Astrocyte of the spinal cord (primary cell): ENCODE measurements at places on chromosomes 12 and 14.

- no peak for DNase-seq
Observed at GRCh38 chr14:20811986-20812975, 9.6 kb upstream of the RNASE1 start.

DNA sequence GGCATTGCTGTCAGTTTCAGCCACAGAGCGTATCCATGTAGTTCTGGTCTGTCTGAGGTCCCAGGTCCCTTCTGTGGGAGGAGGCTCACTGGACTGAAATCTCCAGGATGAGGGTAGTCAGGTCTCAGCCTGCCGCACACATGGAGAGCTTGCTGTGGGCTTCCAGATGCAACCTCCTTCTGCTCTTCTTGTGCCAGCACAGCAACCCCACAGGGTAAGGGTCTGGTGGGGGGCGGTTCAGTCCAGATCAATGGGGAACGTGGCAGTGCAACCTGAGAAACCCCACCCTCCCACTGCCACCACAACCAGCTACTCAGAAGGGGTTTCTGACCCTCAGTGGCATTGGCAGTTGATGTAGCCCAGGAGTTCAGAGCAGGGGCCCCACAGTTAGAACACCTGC is 61.2 kb downstream of the BEGAIN start:
- no peak for DNase-seq

DNA sequence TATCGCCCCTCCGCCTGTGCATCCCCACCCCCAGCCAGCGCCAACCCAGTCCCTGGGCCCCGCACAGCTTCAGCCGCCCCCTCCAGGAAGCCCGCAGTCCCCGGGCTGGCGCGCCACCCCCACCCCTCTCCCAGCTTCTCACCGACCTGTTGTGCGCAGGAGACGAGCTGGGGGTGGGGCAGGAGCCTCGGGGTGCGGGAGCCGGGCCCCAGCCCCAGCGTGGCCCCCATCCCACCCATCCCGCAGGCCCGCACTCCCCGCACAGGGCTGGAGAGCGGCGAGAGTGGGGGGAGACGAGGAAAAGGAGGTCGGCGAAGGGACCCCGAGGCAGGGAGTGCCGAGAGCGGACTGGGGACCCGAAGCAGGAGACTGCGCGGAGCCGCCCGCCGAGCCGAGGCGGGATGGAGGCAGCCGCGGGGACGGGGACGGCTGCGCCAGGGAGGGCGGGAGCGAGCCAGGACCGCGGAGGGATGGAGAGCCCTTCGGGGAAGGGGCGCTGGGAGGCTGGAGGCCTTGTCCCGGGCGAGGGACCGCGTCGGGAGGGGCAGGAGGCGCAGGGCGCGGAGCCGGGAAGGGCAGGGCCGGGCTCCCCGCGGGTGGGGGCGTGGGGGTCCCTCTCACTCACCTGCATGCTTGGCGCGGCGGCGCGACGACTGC is 498 bp downstream of the PIANP start:
- DNase-seq = no peak

DNA sequence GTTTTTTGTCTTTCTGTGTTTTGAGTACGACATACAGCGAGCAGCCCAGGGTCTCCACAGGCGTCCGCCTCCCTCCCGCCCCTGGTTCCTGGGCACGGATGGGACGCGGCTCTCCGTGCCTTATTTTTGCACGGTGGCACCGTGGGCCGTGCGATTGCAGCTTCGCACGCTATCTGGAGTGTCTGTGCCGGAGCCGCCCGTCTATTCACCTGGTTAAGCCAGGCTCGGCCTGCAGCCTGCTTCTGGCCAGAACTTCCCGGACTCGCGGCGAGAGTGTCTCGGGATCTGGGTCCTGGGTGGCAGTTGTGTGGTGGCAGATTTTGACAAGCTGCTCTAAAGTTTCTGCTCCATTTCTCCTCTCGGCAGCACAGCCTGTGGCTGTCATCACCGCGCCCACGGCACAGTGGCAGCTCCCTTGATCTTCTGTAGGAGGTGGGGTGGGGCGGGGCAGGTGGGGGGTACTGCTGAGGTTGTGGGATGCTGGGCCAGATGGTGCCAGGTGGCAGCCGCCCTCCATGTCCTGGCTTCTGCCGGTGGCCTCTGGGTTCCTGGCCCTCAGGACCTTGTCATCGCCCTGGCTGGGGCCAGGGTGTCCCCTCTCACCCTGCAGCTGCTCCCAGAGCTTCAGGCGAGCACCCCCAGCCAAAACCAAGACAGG is 2.9 kb downstream of the MMP17 start:
- DNase-seq = peak; percentile 10

DNA sequence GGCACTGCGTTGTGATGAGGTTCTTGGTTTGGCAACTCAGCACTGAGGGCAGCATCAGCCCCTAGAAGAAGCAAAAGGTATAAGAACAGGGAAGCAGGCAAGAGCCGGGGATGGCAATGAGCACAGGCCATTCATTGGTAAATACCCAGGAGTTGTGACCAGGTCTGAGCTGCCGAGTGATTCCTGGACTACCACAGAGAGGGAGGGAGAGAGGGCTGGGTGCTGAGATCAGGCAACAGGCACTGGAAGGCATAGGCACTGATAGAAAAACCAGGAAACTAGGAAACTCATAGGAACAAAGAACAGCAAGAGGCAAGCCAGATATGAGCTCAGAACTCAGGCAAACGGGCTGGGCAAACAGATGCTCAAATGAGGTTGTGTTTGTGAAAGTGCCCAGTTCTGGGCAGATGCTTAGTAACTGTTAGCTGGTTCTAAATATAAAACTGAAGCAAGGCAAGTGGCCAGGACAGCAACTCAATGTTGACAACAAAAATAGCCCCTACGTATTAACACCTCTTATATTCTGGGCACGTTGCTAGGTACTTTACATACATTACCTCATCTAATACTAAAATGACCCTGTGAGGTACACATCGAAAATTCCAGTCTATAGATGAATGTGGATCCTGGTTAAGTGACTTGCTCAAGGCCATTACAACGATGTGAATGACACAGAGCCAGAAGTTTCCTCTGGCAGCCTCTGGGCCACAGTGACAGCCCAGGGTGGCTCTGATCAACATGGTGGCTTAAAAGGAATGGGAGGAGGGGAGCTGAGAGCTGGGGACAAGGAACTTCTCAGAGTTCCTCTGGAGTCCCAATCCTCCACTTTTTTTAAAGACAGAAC is 121.1 kb downstream of the PRMT8 start:
- DNase-seq = no peak

DNA sequence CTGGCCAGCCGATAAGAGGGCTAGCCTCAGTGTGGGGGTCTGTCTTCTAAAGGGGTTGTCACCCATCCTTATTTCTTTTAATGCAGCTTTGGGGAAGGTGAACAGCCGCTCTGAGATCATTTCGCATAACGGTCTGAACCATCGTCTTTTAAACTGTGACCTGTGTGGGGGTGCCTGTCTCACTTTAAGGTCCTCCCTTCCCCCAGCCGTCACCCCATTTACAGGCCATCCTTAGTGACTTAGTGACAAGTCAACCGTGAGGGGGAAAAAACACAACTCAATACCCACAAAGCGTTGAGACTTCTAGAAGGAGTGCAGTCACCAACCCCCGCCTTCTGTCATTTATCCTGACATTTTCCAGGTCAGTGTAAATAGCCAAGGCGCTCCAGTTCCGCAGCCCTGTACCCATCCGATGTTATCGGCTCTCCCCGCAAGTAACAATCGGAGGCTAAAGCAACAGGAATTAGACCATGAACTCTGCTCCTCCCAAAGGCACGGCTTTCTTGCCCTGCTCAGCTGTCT is 505 bp upstream of the DENND5B start:
- DNase-seq = peak; percentile 32

DNA sequence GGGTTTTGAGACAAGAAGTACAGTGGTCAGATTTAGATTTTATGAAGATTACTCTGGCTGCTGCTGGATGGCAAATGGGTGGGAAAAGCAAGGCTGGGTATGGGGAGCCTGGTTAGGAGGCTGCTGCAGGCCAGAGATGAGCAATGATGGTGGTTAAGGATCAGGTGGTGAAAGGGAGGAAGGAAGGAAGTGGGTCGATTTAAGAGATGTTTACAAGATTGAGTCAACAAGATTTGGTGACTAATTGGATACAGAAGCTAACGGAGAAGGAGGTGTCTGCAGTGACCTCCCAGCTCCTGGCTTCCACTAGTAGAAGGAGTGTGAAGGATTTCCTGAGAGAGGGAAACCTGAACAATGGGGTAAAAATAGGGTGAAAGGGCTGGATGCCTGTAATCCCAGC is 18.7 kb downstream of the NOS1 start:
- no peak for DNase-seq

DNA sequence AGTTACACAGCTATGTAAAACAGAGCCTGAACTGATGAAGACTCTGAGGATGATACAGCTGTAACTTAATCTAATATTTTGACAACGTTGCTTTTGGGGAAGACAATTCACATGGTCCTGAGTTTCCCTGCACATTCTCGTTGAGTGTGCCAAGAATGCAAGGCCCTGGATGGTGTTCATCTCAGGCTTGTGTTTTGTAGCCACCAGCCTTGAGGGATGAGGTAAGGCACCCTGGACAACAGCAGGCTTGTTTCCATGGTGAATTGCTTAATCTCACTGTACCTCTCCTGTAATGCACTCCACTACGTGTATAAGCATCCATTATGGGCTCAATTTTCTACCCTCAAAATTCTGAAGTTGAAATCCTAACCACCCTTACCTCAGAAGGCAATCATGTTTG is 2.1 kb downstream of the CATSPERB start:
- DNase-seq = no peak

GRCh38 chr14:77547512-77548180 is 49.0 kb upstream of the ISM2 start:
- DNase-seq = no peak

GRCh38 chr12:25827747-25828146 is 130.7 kb upstream of the RASSF8 start:
- DNase-seq = no peak

GRCh38 chr12:99680276-99680675 is 32.7 kb downstream of the GARIN6 start:
- DNase-seq = no peak

DNA sequence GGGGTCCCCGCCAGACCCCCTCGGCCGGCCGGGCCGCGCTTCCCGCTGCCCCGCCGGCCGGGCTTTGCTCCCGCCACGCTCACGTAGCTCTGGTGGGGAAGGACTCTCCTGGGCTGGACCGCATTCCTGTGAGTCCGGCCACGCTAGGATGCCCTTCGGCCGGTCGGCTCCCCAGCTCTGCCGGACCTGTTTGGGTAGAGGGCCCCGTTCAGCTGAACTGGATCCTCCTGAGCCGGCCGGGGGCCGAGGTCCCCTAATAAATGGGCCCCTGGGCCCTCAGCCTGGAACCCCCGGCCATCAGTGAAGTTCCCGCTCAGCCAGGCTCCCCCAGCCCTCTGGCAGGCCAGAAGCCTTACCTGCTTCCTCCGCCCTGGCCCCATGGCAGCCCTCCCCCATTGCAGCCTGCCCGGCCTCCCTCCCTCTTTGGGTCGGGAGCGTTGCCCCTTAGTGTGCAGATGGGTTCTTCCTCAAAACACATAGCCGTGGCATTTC is 593 bp downstream of the UNC119B start:
- DNase-seq = no peak

DNA sequence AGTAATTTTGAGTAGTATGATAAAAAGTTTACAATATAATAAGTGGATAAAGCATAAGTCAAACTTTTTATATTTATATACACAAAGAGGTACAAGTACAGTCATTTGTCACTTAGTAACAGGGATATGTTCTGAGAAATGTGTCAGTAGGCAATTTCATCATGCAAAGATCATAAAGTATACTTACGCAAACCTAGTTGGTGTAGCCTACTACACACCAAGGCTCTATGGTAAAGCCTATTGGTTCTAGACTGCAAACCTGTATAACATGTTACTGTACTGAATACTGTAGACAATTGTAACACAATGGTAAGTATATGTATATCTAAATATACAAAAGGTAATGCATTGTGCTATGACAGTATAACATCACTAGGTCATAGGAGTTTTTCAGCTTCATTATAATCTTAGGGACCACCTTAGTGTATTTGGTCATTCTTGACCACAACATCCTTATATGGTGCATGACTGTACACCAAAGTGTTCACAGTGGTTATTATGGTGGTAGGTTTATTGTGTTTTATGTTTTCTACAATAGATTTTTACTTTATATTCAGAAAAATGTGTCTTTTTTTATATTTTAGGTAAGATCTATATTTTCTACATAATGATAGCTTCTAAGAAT is 14.9 kb upstream of the SCFD1 start:
- peak; percentile 58 for DNase-seq

DNA sequence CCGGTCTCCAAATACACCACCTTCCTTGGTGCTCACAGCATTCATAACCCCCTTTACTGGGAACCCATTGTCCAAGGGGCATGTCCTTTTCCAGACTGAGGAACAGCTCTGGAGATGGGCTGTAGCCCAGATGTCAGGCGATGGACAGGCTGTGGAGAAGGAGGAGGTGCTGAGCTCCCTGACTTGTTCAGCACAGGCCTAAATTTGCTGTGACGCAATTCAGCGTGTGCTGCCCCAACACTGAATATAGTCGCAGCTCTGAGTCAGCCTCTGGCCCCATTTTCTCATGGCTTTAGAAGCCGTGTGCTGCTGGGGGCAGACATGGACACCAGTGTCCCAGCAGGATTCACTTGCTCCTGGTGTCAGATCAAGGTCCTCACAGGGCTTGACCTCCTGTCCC is 269.1 kb downstream of the EMP1 start:
- no peak for DNase-seq

GRCh38 chr14:63051301-63051700 is 6.0 kb upstream of the KCNH5 start:
- DNase-seq = no peak

DNA sequence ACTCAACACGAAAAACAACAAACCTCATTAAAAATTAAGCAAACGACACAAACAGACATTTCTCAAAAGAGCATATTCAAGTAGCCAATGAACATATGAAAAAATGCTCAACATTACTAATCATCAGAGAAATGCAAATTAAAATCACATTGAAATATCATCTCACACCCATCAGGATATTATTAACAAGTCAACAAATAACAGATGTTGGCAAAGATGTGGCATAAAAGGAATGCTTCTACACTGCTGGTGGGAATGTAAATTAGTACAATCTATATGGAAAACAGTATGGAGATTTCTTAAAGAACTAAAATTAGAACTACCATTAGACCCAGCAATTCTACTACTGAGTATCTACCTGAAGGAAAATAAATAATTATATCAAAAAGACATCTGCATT is 182.2 kb downstream of the KITLG start:
- DNase-seq = no peak

- no peak for DNase-seq
Observed at GRCh38 chr12:58225203-58225877, 284.0 kb downstream of the ATP23 start.

GRCh38 chr14:63747846-63748245 is 20.0 kb upstream of the SGPP1 start:
- no peak for DNase-seq

- DNase-seq = peak; percentile 97
Observed at GRCh38 chr12:30908722-30909348, 17.7 kb upstream of the TSPAN11 start.

- DNase-seq = no peak
Observed at GRCh38 chr14:101589486-101590015, 28.3 kb downstream of the DIO3 start.

GRCh38 chr12:42660968-42661937 is 71.7 kb upstream of the PRICKLE1 start:
- no peak for DNase-seq

DNA sequence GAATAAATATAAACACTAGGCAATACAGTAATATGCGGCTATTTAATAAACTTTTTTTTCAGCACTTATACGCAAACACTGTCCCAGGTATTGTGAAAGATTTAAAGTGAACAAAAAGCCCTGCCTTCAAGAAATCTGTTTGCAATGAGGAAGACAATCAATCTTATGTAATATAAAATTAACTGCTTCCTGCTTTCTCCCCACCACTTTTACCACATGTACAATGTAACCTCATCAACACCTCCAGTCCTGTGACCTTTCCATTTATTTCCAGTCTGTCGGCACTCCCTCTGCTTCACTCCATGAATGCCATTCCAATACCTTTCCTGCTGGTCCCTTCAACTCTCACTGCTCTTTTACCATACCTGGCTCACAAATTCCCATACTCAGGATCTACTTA is 10.5 kb downstream of the SNX6 start:
- no peak for DNase-seq
